ENCODE measurements at places on chromosomes 13 and 19.

DNA sequence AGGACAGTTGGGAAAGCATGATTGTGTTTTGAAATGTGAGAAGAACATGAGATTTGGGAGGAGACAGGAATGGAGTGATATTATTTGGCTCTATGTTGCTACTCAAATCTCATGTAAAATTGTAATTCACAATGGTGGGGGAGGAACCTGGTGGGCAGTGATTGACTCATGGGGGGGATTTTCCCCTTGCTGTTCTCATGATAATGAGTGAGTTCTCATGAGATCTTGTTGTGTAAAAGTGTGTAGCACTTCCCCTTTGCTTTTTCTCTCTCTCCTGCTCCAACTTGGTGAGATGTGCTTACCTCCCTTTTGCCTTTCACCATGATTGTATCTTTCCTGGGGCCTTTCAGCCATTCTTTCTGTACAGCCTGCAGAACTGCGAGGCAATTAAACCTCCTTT lies 1261.0 kb upstream of the ATXN8OS start:
- DNase-seq, result no peak

GRCh38 chr19:10624585-10624984 lies 768 bp upstream of the SLC44A2 start:
- no peak for DNase-seq

GRCh38 chr13:28392896-28393505 lies 101.9 kb downstream of the FLT1 start:
- DNase-seq, result no peak

DNA sequence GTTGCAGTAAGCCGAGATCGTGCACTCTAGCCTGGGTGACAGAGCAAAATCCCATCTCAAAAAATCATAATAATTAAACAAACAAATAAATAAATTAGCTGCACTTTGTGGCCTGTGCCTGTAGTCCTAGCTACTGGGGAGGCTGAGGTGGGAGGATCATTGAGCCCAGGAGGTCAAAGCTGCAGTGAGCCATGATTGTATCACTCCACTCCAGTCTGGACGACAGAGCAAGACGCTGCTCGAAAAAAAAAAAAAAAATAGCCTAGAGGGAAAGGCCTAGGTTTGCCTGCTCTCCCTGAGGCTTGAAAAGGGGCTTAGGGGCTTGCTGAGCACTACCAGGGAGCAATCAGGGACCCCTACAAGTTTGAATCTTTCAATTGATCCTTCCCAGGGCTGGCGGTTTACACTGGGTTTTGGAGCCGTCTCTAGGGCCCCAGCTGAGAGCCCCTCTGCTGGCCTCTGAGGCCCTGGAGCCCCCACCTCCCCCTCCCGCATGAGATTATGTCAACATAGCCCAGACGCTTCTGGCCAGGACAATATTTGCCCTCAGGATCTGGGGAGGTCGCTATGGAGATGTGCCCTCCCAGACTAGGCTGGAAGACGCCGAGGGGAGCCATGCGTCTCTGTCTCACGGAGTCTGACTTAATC lies 10.4 kb upstream of the GIPR start:
- DNase-seq, result no peak

- DNase-seq, result no peak
These were observed 1.5 kb upstream of the BAX start for GRCh38 chr19:48953141-48953540.

Data from omental fat pad (tissue), 4 donors.